ENCODE measurements at places on chromosomes 7 and 10.

GRCh38 chr10:31581741-31582323, 262.8 kb downstream of the ZEB1 start:
- DNase-seq, result no peak

- DNase-seq, result no peak
Observed at GRCh38 chr10:123636598-123637325, 29.4 kb upstream of the GPR26 start.

DNA sequence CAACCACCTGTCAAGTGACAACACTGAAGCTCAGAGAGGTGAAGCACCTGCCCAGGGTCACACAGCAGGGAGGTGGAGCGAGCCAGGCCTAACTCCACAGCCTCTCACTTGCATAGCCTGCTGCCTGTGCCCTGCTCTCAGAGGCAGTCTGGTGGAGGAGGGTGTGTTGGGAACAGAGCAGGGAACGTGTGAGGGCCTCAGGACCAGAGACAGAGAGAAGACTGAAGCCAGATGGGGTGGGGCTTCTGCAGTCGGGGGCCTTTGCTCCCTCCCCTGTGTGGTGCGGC, 114.0 kb downstream of the PTPN20 start:
- DNase-seq, result no peak

GRCh38 chr10:70223728-70224127, 9.5 kb downstream of the PPA1 start:
- no peak for DNase-seq

DNA sequence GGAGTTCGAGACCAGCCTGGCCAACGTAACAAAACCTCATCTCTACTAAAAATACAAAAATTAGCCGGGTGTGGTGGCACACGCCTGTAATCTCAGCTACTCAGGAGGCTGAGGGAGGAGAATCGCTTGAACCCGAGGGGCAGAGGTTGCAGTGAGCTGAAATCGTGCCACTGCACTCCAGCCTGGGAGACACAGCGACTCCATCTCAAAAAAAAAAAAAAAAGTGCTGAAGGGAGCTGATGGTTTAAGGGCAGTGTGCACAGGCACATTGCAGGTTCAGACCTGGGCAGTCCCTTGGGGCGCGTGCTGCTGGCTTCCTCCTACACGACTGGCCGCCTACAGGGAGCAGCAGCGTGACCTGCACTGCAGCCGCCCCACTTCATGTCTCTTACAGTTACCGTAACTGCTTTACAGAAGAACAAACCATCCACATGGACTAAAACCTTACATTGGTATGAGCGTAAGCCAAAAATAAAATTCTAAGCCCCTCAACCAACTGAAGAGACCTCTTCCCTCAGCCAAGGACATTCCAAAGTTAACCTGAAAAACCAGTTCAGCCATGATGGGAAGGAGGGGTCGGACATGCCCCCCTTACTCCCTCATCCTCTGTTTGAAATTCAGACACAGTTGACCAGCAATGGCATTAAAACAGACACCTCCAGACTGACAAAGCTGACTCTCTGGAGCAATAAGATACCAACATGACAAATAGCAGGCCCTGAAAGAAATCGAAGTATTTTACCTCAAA, 262.2 kb downstream of the ZMYND11 start:
- DNase-seq, result no peak

GRCh38 chr7:8089036-8089780, 120.6 kb downstream of the GLCCI1 start:
- DNase-seq, result no peak

DNA sequence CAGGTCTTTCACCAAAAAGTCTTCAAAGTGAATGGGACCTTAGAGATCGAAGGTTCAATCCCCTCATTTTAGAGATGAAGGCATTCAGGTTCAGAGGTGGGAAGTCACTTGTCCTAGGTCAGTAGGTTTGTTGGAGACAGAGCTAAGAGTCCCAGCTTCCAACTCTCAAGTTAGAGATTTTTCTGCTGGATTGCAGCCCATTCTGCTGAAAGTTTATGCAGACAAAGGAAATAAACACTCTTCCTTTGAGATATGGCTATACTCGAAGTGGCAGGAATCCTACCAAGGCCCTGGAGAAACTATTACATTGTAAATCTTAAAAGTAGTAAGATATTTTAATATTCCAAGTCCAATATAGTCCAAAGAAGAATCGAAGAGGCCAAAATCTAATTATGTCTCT, 64.4 kb downstream of the LYZL1 start:
- no peak for DNase-seq

DNA sequence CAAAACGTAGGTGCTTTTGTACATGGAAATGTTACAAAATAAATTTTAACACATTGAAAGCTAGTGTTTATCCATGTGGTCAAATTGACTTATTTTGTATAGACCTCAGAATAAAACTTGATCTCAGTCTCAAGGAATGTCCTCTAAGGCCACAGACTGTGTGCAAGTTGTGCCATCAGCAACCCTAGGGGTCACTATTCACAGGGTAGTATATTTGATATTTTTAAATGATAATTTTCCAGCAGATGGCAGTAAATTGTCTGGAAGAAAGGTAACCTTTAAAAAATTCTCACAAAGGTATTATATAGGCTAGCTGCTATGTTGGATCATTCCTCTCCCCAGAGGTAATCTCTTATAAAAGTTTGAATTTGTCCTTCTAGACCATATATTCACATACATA, 12.9 kb upstream of the SNX10 start:
- DNase-seq, result no peak

DNA sequence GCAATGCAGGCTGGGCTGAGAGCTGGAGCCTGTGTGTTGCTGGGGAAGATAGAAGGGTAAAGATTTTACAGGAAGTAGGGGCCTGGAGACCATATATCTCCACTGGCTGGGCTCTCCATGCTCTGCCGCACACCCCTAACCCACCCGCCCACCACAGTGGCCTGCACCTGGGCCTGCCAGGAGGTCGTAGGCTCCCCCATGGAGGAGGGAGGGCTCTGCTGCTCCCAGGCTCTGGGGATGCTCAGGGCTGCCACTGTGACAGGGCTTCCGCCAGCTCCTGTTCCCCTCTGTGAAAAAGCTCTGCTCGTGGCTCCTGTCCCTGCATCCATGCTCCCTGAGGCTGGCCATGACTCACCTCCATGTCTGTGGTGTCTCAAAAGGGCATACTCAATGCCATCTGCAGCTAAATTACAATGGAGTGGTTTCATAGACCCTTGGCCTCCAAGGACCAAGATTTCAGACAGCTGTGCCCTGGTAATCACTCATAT, 106.0 kb downstream of the CXCL12 start:
- no peak for DNase-seq

DNA sequence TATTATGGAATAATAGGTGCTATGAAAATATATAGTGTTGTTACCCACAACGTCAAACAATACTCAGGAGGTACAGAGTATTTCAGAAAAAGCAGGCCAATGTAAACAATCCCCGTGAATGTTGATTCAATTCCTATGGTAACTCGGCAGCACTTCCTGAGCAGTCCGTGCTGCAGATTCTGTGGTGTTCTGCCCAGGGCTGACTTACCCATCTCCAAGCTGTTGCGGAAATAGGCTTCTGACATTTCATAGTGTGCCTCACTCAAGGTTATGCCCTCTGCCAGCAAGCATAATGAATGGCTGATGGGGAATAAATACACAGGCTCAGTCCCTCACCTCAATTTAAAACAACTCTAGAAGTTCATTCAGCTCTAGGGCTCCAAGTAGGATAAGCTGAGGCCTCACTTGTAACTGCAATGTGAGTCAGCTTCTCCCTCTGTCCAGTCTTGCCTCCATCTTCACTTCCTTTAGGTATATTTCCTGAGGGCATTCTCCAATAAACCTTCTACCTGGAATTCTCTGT, 177.6 kb downstream of the GNAI1 start:
- no peak for DNase-seq

- DNase-seq, result no peak
Observed at GRCh38 chr7:157537056-157537455, 200.3 kb downstream of the DNAJB6 start.

GRCh38 chr10:93568105-93568390, 1.6 kb downstream of the FFAR4 start:
- no peak for DNase-seq

- DNase-seq, result no peak
Observed at GRCh38 chr10:9222917-9223316, 1168.4 kb downstream of the GATA3 start.

- no peak for DNase-seq
Observed at GRCh38 chr10:98242823-98243222, 25.2 kb downstream of the LOXL4 start.

GRCh38 chr7:111393011-111393754, 169.1 kb downstream of the IMMP2L start:
- DNase-seq, result no peak

DNA sequence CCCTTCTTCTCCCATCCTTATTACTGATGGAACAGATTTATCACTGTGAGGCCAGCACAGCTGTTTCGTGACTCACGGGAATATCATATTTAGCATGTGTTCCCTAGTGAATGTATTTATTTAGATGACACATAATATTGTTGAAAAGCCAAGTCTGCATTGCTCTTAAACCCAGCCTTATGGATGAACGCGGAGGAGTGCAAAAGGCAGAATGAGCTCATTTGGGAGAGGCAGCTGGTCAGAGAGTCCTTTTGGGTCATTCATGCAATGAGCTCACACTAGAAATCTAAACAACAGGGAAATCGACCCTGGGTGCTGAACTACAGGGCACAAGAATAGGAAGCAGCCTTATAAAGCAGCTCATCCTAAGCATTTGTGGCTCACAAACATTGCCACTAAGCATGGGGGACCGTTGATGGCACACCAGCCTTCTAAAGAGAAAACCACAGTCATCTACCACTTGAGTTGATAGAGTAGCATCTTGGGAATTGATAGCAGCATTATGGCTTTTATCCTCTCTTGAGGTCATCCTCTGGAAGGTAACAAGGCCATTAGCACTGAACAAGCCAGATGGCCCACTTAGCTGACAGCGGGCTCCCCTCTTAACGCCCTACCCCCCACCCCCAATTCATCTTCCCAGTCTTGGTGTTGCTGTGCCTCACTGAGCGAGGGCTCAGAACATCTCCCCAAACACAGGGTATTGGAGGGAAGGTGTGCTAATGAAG, 32.9 kb upstream of the SDK1 start:
- no peak for DNase-seq

DNA sequence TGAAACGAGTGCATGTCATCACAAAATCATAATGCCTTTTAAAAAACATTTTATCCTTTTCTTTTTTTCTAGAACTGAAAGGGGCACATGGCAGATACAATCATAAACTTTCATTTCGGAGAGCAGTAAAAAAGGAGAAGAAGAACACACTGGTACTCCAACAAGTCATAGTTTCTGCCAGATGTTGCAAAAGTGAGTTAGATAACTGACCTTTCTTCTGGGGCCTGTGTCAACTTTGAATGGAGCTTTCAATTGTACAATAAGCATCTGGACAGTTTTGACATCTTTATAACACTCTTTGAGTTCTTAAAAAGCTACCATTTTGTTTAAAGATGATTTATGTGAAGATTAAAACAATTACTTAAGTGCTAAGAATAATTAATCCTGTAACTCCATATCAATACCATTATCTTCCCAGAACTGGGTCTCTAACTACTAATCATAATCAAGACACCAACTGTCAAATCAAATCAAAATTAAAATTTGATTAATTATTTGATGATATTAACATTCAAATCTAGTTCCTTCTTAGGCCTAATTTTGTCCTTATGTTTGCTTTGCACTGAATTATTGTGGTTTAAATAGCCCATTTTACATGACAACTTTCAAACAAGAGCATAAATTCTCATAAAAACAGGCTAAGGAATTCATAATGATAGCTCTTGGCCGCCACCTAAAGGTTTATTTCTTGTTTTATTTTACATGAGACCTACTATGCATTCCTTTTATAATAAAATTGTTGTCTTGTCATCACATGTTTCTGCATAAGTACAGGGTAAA, 19.5 kb upstream of the ITGB8 start:
- no peak for DNase-seq

DNA sequence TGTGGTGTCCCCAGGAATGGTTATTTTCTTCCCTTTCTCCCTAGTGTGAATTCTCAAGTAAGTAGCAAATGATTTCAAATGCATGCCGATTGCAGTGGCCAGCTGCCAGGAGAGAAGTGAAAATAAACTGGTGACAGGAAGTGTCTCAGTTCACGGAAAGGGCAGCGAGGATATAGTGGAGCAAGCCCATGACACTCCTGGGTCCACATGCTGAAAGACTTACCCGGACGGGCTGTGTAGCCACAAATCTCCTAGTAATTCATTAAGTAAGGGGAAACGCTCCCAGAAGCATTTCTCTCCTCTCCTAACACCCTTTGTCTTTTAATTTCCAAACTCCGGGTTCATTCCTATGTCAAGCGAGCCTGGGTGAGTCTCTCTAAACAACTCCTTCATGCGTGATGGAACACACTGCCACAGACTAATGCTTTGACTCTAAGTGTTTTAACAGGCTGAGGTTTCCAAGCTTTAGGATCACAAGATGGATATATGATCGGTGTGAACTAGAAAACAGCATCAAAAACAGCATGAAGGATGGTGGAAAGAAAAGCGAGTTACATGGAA, 125.6 kb downstream of the CYP26A1 start:
- no peak for DNase-seq

GRCh38 chr7:149398195-149398820, 62.6 kb downstream of the ZNF777 start:
- DNase-seq, result no peak

DNA sequence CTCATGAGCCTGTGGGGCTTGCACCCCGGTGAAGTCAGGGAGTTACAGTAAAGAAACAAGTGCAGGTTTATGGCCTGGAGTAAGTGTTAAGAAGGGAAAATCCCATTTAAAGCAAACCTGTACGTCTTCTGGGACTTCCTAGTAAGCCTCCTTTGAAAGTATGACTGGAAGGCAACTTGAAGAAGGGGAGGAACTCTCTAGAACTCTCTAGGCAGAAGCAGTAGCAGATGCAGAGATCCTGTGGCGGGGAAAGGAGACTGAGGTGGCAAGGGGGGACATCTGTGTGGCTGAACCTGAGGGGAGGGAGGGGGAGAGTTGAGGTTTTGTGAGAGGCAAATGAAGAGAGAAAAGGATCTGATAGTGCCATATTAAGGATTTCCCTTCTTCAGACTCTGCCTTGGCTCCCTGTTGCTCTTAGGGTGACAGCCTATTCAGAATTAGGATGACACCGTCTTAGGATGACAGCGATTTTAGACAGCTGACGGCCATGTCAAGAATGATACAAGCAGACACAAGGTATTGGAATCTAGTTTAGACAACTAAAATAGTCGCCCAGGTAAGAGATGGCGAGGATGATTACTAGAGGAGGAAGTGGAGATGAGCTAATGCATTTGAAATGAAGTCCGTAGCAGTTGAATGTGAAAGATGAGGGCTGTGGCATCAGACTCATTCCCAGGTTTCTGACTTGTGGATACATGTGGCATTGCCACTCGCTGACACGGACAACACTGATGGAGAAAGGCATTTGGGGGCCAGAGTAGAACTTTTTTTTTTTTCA, 29.0 kb downstream of the CUL1 start:
- no peak for DNase-seq

DNA sequence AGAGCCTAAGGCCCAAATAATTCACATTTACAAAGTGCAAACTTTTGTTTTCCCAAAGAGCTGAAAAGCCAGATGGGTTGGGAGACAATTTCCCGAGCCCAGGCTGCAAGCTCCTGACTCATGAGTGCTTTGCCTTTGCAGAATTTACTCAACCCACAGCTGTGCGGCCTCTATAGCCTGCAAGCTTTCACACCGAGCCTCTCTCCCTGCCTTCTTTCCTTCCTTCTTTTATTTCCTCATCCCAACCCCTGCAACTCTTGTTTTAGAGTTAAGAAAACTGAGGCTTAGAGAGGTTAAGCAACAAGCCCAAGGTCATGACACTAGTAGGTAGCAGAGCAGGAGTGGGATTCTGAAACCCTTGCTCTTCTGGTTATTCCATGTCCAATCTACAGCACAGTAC, 203.0 kb upstream of the GPR26 start:
- DNase-seq, result no peak

GRCh38 chr7:42241424-42241823, 4.4 kb upstream of the GLI3 start:
- DNase-seq, result no peak

Data from activated T-cell treated with anti-CD3 and anti-CD28 coated beads, Interleukin-2, amount 50 U/mL, for 1 hour (primary cell).